GM23338 (cell line): ENCODE measurements at places on chromosomes 5 and 9. TPM values are rescaled to one million over a fixed set of nuclear protein-coding genes. Genes with fewer than 3 reads are reported as not detected.
A peak's percentile ranks its signal among the peaks of the same experiment; 100 is the strongest.

GRCh38 chr9:134440636-134441226 lies 114.5 kb downstream of the RXRA start:
- H3K4me3 ChIP-seq, result no peak overlapping the region
- no peak overlapping the region for H3K27ac ChIP-seq
- no peaks in the 10 kb centered on the region for H3K4me1 ChIP-seq
- H3K36me3 ChIP-seq, result no peaks in the 10 kb centered on the region
- no peak for DNase-seq

DNA sequence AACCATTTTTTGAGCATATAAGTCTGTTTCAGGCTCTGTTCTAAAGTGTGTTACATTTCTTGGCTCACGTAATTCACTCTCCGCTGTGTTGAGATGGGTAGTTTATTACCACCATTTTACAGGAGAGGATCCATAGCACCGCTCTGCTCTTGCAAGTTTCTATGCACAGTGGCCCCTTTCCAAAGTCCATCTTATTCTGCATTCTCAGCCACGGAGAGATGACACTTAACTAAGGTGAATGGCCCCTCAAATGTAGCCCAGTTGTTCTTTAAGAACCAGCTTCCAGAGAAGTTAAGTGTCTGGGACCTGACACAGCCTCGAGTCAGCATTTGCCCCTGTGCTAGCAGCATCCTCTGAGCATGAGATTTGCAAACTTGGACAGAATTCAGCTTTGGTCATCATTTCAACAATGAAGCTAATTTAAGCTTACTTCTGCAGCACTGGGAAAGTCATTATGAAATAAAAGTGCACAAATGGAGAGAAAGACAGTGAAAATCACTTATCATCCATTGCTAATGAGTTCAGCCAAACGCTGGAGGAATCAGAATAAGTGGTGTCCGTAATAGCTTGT lies 61.9 kb downstream of the FAM78A start:
- peaks cover 1% of the 10 kb centered on the region; the same call in 1 of the 2 replicates for H3K4me1 ChIP-seq
- H3K4me3 ChIP-seq, result no peak overlapping the region
- H3K27me3 ChIP-seq, result no peaks in the 10 kb centered on the region
- H3K27ac ChIP-seq, result no peak overlapping the region
- H3K36me3 ChIP-seq, result no peaks in the 10 kb centered on the region; the same call in 1 of the 2 replicates

DNA sequence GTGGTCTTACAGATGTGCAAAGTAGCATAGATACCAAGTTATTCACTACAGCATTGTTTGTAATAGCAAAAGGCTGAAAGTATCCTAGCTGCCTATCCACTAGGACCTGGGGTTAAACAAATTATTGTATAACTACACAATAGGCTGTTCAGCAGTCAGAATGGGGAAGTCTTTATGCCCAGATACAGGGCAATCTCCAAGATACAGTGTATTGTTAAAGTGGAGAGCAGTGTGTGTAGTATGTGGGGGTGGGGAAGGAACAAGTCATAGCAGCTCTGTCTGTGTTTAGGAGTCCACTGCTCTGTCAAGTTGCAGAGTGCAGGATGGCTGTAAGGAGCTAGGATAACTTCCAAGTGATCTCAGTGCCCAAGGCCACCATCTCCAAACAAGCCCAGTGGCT lies 5.5 kb downstream of the PCYOX1L start:
- no peak overlapping the region for H3K27ac ChIP-seq
- H3K36me3 ChIP-seq, result no peaks in the 10 kb centered on the region
- no peak for DNase-seq
- H3K4me1 ChIP-seq, result peaks cover 5% of the 10 kb centered on the region
- no peaks in the 10 kb centered on the region for H3K27me3 ChIP-seq

DNA sequence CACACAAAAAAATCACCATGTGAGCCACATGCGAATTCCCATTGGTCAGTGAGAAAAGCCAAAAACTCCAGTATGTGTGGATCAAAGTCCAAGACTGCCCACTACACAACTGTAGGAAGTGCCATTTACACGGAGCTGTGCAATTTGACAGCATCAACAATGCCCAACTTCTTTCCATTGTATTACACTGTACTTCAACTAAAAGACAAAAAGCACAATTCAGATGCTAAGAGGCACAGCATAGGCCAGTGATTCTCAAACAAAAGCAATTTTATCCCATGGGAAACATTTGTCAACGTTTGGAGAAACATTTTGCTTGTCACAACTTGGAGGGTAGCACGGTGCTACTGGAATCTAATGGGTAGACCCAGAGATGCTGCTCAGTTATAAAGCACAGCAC lies 39.8 kb downstream of the IARS1 start:
- H3K27me3 ChIP-seq, result no peaks in the 10 kb centered on the region
- no peaks in the 10 kb centered on the region for H3K4me1 ChIP-seq
- no peak overlapping the region for H3K4me3 ChIP-seq

ALDH1A1 gene
- total RNA-seq, result 2.7 and 3.4 TPM in 2 replicates

FAXDC2 gene
- total RNA-seq, result 1.8 and 4.6 TPM in 2 replicates

DNA sequence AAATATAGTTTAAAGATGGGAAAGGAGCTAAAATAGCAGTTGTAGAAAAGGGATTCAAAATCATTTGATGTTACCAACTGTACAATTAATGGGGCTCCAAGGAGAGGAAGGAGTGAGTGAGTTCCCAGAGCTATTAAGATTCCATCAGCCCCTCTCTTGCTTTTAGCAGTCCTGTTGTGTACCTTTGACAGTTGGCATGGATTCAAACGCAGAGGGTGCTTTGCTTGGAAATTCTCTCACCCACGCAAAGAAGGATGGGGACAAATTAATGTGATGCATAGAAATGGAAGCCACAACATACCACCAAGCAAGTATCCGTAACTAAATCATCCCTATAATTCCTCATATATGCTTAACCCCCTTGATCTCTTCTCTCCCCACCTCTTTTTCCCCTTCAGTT lies 461.3 kb downstream of the EBF1 start:
- DNase-seq, result no peak
- H3K4me1 ChIP-seq, result peaks cover 5% of the 10 kb centered on the region; the same call in 1 of the 2 replicates
- H3K27ac ChIP-seq, result no peak overlapping the region
- no peaks in the 10 kb centered on the region for H3K36me3 ChIP-seq

GRCh38 chr9:135641745-135642144 lies 2.4 kb upstream of the GLT6D1 start:
- H3K4me3 ChIP-seq, result no peak overlapping the region
- H3K36me3 ChIP-seq, result no peaks in the 10 kb centered on the region
- H3K27me3 ChIP-seq, result no peaks in the 10 kb centered on the region

GRCh38 chr5:65475895-65476294 lies 5.8 kb downstream of the ADAMTS6 start:
- H3K4me3 ChIP-seq, result no peak overlapping the region
- H3K4me1 ChIP-seq, result peaks cover 27% of the 10 kb centered on the region
- H3K36me3 ChIP-seq, result no peaks in the 10 kb centered on the region
- DNase-seq, result no peak

C5orf34 gene
- 11.8 and 15.3 TPM in 2 replicates for total RNA-seq

DNA sequence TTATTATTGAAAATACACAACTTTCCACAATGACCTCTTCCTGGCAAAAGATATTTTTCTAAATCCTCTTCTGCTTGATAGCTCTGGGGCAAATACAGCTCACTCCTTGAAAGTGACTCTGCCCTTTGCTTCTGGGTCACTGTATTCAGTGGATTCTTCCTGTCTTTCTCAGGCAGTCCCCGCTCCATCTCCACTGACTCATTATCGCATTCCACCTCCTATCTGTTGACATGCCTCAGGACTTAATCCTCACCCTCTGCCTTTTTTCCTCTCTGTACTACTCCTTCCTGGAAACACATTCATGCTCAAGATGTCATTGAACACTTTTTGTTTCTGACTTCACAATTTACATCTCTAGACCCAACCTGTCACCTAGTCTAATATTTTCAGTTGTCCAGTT lies 8.4 kb upstream of the RGS7BP start:
- no peak overlapping the region for H3K4me3 ChIP-seq
- no peaks in the 10 kb centered on the region for H3K27me3 ChIP-seq
- no peak overlapping the region for H3K27ac ChIP-seq
- no peaks in the 10 kb centered on the region for H3K36me3 ChIP-seq
- peak; percentile 41 for DNase-seq
- peaks cover 18% of the 10 kb centered on the region for H3K4me1 ChIP-seq

DNA sequence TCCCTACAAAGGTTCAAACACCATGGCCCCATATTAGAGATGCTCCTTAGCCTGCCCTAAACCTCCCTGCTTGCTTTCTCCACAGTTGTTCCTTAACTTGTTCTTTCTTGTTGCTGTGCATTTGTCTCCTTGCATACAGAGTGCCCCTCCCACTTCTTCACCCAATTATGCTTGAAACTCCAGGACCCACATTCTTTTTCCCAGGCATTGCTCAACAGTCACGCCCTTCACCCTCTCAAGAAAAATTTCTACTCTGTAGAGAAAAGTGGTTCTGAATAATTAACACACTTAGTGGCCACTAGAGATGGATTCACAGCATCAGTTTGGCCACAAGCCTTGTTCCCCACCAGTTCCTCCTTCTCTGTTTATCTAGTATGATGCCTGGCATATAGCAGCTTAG lies 57.7 kb downstream of the NREP start:
- no peaks in the 10 kb centered on the region for H3K27me3 ChIP-seq
- no peak overlapping the region for H3K27ac ChIP-seq
- H3K36me3 ChIP-seq, result no peaks in the 10 kb centered on the region
- H3K4me3 ChIP-seq, result no peak overlapping the region
- DNase-seq, result no peak

GRCh38 chr5:160694896-160695295 lies 157.1 kb downstream of the ATP10B start:
- no peak overlapping the region for H3K27ac ChIP-seq
- no peaks in the 10 kb centered on the region for H3K36me3 ChIP-seq
- H3K27me3 ChIP-seq, result no peaks in the 10 kb centered on the region

DNA sequence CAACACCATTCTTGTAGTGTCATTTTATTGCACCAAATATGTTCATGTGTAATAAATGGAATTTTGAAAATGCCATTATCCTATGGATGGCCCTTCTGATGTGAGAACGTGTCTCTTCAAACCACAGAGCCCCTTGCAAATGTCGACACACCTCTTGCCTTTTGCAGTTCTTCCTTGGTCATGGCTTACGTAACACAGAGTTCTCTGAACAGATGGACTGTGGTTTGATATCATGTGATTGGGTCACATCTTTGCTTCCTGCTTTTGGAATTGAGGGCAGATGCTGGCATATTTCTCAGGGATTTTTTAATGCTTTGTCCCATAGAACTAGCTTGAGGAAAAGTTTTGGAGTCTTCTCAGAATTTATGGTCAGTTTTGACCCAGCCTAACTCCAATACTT lies 4.6 kb downstream of the TGFBR1 start:
- H3K27ac ChIP-seq, result no peak overlapping the region
- H3K4me3 ChIP-seq, result no peak overlapping the region

DNA sequence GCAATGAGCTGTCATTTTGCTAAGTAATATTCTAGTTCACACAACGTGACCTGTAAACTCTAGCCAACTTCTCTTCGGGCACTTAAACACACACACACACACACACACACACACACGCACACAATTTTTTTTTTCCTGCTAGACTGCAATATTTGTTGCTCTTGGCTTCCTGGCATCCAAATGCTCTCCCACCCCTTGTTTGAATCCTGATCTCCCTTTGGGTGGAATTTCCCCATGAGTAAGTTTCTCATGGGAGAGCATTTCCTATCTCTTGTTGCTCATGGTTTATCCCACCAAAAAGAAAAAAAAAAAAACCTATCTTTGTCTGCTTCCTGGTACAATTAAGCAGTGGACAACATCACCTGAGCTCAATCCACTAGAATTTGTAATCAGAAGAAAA lies 54.7 kb upstream of the TSLP start:
- H3K4me1 ChIP-seq, result no peaks in the 10 kb centered on the region
- no peaks in the 10 kb centered on the region for H3K27me3 ChIP-seq

KIAA0825 gene
- 1.7 and 3.1 TPM in 2 replicates for total RNA-seq

- H3K4me3 ChIP-seq, result no peak overlapping the region
- H3K27me3 ChIP-seq, result no peaks in the 10 kb centered on the region
- no peak for DNase-seq
These were observed 155.9 kb downstream of the NR2F1-AS1 start for GRCh38 chr5:93425096-93425495.

CFAP90 gene
- total RNA-seq, result 0.10 and 3.5 TPM in 2 replicates

GRCh38 chr5:39520232-39520572 lies 95.4 kb upstream of the DAB2 start:
- H3K36me3 ChIP-seq, result no peaks in the 10 kb centered on the region
- peaks cover 32% of the 10 kb centered on the region for H3K4me1 ChIP-seq
- no peak for DNase-seq
- H3K4me3 ChIP-seq, result no peak overlapping the region
- H3K27ac ChIP-seq, result no peak overlapping the region

GRCh38 chr9:33988219-33988890 lies 60.3 kb downstream of the UBAP2 start:
- H3K4me1 ChIP-seq, result no peaks in the 10 kb centered on the region
- H3K4me3 ChIP-seq, result no peak overlapping the region
- no peak for DNase-seq
- peaks cover 31% of the 10 kb centered on the region; the same call in 1 of the 2 replicates for H3K36me3 ChIP-seq

DNA sequence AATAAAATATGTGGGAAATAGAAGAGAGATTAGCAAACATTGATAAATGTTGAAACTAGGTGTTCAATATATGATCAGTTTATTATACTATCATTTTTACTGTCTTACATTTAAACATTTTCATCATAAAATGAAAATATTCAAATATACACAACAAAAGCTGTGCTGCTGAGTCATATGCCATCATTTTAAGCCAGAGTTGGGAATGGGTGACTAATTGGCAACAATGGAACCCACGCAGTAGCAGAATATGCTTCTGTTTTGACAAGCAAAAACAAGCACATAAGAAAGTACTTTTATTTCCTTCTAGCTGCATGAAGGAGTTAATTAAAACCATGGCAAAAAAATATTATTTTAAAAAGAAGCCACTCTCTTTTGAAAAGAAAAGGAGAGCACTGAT lies 340.0 kb upstream of the EDIL3 start:
- no peak overlapping the region for H3K4me3 ChIP-seq
- no peak for DNase-seq
- no peak overlapping the region for H3K27ac ChIP-seq
- H3K4me1 ChIP-seq, result no peaks in the 10 kb centered on the region
- no peaks in the 10 kb centered on the region for H3K27me3 ChIP-seq
- H3K36me3 ChIP-seq, result 0 out of 2 replicates have a peak, but pooled peaks cover 8% of the 10 kb centered on the region

DNA sequence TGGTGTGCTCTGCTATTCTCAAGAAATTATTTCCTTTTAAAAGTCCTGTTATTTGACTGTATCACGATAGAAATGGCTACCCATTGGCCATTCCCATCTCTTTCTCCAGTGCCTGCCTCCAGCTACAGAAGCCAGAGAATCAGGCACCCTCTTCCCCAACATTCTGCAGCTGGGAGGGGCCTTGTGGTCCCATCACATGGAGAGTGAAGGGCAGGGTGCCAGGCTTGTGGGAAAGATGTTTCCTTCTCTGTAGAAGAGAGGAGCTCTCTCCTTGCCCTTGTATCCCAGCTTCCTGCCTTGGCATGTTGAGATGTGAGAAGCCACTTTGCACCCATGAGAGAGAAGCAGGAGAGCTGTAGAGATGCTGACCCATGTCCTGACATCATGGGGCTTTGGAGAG lies 465.0 kb downstream of the MTRR start:
- DNase-seq, result no peak
- H3K27me3 ChIP-seq, result no peaks in the 10 kb centered on the region
- H3K4me3 ChIP-seq, result no peak overlapping the region
- no peak overlapping the region for H3K27ac ChIP-seq
- H3K36me3 ChIP-seq, result no peaks in the 10 kb centered on the region
- no peaks in the 10 kb centered on the region for H3K4me1 ChIP-seq
